PC-9 (cell line): ENCODE measurements at places on chromosomes 2 and 18. TPM values are rescaled to one million over a fixed set of nuclear protein-coding genes. Genes with fewer than 3 reads are reported as not detected.
A peak's percentile ranks its signal among the peaks of the same experiment; 100 is the strongest.

- DNase-seq, result no peak
Measured at GRCh38 chr2:109563288-109563687, 50.5 kb downstream of the SEPTIN10 start.

- DNase-seq, result no peak
Measured at GRCh38 chr18:59263661-59264060, 9.6 kb downstream of the RAX start.

GRCh38 chr18:58937071-58937886, 72.6 kb downstream of the ZNF532 start:
- DNase-seq, result no peak

The NEDD4L gene
- total RNA-seq, result 57.4 and 58.9 TPM in 2 replicates

The CD207 gene
- total RNA-seq, result not detected in 2 replicates

GRCh38 chr2:10120877-10121574, 1.5 kb upstream of the RRM2 start:
- DNase-seq, result peak; percentile 40

- DNase-seq, result peak; percentile 84
Measured at GRCh38 chr2:177175917-177176668, 36.5 kb upstream of the HNRNPA3 start.

The CCDC68 gene
- 2.7 and 2.9 TPM in 2 replicates for total RNA-seq

The NCKAP5 gene
- not detected in 2 replicates for total RNA-seq

DNA sequence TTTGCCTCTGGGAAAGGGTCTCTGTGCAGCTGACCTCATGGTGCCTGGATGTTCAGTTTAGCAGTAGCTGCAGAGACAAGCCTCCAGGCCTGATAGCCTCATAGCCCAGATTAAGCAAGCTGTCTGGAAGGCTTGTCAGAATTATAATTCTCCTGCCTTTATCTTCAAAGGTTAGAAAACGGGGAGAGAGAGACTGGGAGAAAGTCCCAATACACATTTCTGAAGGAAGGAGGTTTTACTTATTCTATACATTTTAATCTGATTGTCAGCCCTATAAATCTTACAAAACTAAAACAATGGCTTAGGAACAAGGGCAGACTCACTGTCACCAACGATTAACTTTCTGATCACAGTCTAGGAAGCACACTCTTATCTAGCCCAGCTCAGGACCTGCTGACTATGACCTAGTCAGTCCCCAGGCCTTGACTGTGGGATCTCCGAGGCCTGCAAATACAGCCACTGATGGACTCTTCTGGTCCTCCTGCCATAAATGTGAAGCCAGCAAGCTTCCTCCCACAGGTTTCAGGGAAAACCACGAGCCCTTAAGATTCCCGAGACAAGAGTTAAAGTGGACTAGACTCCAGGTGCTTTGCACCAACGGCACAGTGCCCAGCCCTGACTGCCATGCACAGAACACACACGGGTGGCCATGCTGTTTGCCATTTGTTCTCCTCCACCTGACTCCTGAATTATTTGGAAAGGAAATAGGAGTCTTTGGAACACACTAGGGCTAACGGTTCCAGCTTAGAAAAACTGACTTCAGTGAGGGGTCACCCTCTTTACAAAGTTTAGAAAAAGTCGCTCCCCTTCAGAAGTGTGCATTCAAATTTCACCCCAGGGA, 111.4 kb upstream of the SMAD7 start:
- DNase-seq, result no peak

DNA sequence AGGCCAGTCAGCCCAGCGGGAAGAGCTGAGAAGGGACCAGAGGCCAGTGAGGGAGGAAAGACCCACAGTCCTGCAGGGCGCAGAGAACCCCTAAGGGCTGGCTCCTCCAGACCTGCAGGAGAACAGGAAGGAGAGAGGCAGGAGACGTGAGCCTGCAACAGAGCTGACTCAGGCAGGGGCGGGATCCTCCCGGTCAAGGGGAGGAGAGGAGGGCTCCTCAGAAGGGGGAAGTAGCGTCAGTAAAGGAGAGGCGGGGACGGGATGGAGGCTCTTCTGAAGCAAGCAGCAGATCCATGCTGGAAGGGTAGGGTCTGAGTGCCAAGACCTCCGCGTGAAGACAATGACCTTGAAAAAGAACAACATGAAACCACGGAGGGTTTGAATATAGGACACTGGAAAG, 50.8 kb downstream of the TRABD2A start:
- DNase-seq, result no peak

The ZC3H6 gene
- 9.1 and 10.0 TPM in 2 replicates for total RNA-seq

- DNase-seq, result no peak
Measured at GRCh38 chr18:13220361-13220991, 1.9 kb downstream of the LDLRAD4 start.

DNA sequence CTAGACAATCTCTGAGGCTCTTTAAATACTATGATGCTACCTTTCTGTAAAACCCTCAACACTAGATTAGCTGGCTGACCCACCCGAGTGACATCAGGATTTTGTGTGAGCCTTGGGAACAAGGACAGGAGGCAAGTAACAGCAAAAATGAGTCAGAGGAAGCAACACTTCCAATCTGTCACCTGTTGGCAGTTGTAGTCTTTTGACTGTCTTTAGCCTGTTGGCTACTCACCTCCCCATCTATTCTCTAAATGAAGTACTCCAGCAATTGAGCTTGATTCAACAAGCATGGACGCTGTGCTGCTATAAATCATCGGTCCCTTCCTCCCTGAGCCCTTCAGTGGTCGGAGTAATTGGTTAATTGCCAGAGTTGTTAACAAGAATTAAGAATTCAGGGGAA, 898.7 kb downstream of the BCL11A start:
- DNase-seq, result no peak

DNA sequence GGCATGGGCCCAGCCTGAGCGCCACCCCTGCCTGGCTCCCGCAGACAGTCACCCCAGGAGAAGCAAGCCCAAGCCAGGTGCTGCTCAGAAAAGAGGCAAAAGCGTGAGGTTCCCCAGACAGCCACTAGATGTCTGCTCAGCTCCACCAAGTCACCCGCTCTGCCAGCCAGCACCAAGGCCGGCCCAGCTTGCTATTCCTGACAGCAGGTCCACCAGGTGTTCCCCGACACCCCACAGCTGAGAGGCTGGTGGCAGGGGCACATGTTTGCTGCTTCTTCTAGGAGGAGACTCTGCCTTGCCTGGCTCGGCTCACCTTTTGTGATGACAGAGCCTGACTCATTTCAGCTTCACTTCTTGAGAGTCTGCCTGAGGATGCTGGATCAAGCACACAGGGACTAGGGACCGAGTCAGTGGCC, 206.7 kb downstream of the MGAT5 start:
- peak; percentile 67 for DNase-seq

- no peak for DNase-seq
Measured at GRCh38 chr18:80198994-80199748, 48.1 kb downstream of the PARD6G start.

DNA sequence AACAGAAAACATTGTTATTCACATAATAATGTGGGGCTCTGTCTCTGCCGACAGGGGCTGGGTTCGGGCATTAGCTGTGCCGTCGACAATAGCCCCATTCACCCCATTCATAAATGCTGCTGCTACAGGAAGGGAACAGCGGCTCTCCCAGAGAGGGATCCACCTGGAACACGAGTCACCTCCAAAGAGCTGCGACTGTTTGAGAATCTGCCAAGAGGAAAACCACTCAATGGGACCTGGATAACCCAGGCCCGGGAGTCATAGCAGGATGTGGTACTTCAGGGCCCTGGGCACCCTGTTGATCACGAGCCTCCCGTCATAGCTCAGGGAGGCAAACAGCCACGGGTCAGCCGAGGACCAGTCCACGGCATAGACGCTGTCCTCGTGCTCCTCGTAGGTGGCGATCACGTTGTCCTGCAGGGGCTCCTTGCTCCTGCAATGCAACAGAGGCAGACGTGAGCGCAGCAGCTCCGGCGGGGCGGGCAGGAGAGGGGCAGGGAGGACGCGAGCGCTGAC, 188.5 kb downstream of the EIPR1 start:
- DNase-seq, result no peak

The OTOF gene
- not detected in 2 replicates for total RNA-seq

The ABCG8 gene
- total RNA-seq, result not detected in 2 replicates

The CRYGD gene
- total RNA-seq, result not detected in 2 replicates

The CABYR gene
- total RNA-seq, result 19.5 and 32.4 TPM in 2 replicates

GRCh38 chr2:121080013-121080772, 204.8 kb downstream of the TFCP2L1 start:
- peak; percentile 54 for DNase-seq

- DNase-seq, result no peak
Measured at GRCh38 chr2:40363631-40364030, 88.3 kb downstream of the SLC8A1 start.

GRCh38 chr2:25314514-25315315, 27.0 kb downstream of the DNMT3A start:
- DNase-seq, result peak; percentile 8

- no peak for DNase-seq
Measured at GRCh38 chr2:62227386-62228075, 31.6 kb downstream of the B3GNT2 start.

DNA sequence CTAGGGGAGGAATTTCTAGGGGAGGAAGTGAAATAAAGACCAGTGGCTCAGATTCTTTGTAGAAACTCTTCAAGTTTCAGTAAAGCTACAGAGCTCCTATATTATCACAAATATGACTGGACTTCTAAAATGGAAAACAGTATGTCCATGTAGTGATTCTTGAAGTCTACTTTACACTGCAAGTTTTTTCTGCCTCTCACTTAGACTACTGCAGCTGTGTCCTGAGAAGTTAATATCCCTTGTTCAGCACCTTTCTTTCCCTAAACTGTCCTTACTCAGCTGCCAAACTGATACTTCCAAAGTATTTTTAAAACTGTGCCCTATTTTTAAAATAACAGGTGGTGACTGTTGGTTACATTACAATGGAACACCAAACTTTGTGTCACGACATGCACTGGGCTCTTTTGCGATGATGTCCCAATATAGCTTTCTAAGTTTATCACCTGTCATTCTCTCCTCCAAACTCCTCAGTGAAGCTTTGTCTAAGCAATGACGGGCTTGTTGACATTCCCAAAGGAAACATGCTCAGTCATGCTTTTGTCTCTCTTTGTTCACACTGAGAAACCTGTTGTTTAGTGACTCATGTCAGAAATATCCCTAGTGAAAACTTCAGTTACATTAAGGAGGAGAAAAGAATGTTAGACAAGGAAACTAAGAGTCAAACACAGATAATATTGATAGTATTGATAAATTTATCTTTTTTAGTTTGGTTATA, 341.1 kb downstream of the ARL6IP6 start:
- DNase-seq, result peak; percentile 35

The ASPRV1 gene
- total RNA-seq, result 0.30 and 0.48 TPM in 2 replicates

DNA sequence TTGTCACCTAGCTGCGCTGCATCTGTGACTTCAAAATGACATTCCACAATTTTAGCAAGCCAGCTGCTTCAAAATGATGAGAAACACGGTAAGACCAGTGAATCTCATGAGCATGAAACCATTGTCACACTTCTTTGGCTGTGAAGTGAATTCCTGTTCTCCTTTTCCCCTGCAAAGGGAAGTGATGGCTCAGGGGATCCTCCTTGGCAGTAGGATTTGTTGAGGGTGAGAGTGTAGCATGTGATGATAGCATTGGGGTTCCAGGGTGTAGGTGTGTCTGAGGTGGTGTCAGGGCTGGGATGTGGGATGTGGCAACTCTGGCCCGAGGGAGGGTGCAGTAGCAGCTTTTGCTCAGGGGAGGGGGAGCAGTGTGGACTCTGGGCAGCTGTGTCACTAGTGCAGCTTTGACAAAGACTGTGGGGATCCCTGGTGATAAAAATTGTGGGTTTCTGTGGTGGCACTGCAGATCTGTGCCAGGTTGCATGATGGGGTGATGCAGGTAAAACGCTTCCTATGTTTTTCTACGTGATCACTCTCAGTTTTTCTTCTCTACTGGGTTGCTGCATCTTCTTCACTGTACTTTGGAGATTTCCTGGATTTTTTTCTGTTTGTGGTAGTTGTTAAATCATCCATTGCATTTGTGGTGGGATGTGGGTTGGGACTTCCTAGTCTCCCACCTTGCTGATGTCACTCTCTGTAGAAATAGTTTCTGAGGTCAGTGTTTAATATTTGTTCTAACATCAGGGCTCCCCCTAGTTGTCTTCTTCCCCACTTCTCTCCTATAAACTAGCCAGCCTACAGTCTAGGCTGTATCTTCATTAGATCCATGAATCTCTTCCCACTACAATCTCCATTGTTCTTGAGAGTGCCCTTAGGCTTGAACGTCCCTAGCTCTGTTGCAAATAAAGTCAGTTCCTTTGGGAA, 107.0 kb downstream of the ACTR3 start:
- DNase-seq, result no peak

GRCh38 chr2:45211636-45212035, 202.4 kb upstream of the SIX2 start:
- no peak for DNase-seq

DNA sequence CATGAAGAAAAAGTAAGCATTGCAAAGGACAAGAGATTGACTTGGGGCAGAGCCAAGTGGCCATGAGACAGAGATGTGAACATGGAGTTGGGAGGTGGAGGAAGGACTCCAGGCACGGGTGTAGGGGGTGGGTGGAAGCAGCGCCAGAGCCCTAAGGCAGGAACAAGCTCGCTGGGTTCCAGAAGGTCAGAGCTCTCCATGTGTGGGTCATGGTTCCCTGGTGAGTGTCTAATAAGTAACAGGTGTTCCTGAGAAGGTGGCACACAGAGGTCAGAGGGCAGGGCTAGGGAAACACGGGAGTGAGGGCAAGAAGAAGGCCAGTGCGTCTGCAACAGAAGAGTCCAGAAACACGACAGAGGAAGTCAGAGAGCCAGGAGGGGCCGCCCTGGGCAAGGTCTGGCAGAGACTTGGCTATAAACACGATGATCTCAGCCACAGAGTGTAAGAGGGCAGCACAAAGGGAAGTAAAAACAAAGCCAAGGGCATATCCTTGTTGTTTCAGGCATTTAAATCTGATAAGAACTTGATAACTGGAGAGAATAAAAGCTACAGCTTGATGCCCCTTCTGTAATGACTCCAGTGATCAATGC, 260.8 kb downstream of the TGIF1 start:
- peak; percentile 53 for DNase-seq

The TANC1 gene
- total RNA-seq, result 21.2 and 26.0 TPM in 2 replicates

- DNase-seq, result no peak
Measured at GRCh38 chr2:100064592-100065428, 77.6 kb downstream of the AFF3 start.

The ALPI gene
- total RNA-seq, result not detected in 2 replicates

- DNase-seq, result no peak
Measured at GRCh38 chr2:134401789-134402188, 147.9 kb downstream of the MGAT5 start.

- DNase-seq, result no peak
Measured at GRCh38 chr2:61727746-61728145, 126.1 kb downstream of the FAM161A start.

- no peak for DNase-seq
Measured at GRCh38 chr2:38187541-38188011, 111.6 kb upstream of the CYP1B1 start.

The FBXO11 gene
- 49.3 and 49.4 TPM in 2 replicates for total RNA-seq

DNA sequence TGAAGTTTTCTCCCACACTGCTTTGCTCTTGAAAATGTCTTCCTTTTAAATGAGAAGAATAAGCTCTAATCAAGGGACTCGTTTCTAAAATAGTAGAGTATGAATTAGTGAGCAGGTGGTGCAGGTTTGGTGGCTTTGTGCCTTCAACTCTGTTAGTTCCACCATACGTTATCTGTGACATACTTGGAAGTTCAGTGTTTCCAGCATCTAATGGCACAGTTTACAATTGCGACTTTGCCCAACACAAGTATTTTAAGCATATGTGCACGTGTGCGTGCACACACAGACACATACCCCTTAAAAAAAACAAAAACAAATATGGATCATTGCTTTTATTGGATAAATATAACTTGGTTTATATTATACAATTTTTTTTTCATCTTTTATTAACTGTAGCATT, 111.8 kb downstream of the RAB3GAP1 start:
- no peak for DNase-seq

- DNase-seq, result no peak
Measured at GRCh38 chr2:129080715-129081476, 762.2 kb upstream of the HS6ST1 start.
